ENCODE measurements at places on chromosomes 11 and 22.

- no peak for DNase-seq
These were observed 1.2 kb upstream of the PLA2G3 start for GRCh38 chr22:31141551-31141950.

- peak; percentile 81 for DNase-seq
These were observed 171.9 kb downstream of the SHANK2 start for GRCh38 chr11:71080239-71081097.

GRCh38 chr11:68941324-68942094, 37.8 kb downstream of the IGHMBP2 start:
- DNase-seq, result no peak

DNA sequence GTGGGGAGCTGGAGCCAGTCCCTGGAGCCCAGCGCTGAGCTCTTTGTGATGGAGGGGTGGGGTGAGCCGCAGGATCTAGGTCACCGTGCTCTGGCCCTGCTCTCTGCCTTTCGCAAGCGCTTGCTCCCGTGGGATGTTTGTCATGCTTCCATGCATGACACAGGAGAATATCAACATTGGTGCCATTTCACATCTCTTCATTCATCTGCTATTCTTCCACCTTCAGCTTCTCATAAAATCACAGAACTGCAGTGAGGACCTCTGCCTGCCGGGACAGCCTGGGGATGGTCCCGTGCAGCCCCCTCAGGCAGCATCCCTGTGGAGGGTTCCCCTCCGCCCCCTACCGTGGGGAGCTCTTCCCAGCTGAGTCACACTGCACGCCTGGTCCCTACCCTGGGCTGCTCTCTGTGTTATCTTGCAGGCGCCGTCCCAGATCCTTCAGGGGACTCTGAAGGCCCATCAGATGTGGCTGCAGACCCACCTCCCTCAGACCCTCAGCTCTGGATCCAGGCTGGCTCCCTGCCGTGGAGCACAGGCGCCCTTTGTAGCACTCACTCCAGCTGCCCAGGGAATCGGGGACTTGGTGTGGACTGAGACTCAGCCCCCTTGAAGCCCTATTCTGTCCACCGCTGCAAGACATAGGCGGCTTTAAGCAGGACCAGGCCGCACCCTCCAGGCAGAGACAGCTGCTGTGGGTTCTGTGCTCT, 5.1 kb upstream of the SEPTIN5 start:
- no peak for DNase-seq

DNA sequence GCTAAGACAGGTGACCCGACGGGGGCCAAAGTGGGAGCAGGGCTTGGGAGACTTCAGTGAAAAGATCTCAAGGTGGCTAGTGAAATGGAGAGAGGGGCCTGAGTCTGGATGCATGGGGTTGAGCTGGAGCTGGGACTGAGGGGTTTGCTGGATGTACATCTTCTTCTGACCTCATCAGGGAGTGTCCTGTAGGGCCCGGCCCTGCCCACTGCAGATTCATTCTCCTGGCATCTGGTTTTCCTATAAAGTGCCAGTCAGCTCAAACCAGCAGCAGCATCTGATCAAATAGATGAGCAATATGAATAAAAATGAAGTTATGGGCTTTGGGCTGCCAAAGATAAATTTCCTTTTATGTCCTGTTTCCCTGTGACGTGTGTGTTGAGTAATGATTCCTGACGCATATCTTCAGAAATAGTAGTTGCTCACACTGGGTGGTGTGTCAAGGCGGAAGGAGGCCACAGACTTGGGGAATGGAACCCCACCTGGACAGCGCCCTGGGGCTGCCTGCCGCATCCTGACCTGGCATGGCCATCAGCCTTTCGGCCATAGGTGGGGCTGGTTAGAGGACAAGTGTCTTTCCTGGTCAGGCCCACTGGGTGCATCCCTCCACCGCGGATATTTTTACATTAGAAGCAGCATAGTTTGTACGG, 135.4 kb downstream of the OSBP2 start:
- DNase-seq, result peak; percentile 80

DNA sequence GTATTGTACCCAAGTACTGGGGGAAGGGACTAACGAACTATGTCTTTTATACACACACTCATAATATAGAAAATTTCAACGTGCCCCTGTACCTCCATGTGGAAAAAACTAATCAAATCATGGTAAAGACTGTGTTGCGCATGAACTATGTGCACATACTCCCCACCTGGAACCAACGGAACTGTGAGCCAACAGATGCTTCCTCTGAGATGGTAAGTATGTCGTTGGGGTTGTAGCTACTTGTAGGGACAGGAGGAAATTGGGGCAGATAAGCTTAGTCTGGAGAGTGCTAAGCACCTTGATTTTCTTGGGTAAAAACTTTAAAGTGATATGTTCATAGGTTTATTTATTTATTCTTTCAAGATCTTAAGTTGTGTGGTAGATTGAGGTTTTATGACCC, 40.1 kb downstream of the GLYAT start:
- no peak for DNase-seq

DNA sequence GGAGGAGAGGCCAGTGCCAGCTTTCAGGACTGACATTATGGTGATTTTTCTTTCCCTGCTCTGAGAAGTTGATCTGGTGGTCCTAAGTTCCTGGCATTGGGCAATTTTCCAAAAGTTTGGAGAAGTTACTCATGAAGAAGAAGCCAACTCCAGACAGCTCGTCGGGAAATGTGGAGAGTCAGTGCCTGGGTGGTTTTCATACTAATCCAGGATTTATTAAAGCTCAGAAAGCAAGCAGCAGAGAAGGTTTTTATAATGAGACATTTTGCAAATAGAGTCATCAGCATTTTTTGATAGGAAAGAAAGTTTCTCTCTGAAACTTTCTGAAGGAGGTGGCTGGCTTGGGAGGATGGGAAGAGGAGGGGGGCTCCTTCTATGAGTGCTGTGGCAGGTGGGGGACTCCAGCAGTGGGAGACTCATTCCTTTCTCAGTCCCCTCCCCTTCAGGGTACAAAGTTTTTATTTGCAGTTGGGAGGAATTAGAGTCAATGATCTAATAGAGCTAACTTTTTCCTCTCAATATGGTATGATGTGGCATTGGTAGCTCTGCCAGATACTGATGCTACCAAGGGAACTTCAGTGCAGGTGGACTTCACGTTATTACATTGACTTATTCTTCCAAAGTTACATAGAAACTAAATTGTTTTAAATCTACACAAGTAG, 55.4 kb downstream of the LIF start:
- no peak for DNase-seq

- DNase-seq, result no peak
These were observed 5.1 kb downstream of the MAPK12 start for GRCh38 chr22:50256258-50256862.

GRCh38 chr22:49372530-49373288, 455.0 kb downstream of the BRD1 start:
- peak; percentile 92 for DNase-seq

- no peak for DNase-seq
These were observed 50.9 kb downstream of the ARFGAP3 start for GRCh38 chr22:42805998-42806830.

DNA sequence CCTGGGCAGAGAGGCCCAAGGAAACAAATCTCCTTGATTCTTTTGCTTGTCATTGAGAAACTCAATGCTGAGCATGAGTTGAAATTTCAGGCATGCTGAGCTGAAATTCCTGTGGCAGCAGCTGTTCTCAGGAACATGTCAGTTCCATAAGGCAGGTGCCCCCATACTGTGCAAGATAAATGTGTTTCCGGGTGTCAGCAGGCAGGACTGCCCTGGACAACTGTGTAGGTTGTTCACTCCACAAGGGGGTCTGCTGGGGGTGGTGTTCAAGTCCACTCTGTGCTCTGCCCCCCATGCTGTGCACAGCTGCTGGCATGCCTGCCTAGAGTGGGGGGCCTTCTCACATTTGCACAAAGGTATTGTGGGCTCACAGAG, 133.7 kb downstream of the CTTN start:
- peak; percentile 18 for DNase-seq

GRCh38 chr22:19998991-19999820, 17.4 kb downstream of the ARVCF start:
- DNase-seq, result no peak

- DNase-seq, result no peak
These were observed 22.9 kb upstream of the TSKU start for GRCh38 chr11:76760236-76760635.

GRCh38 chr11:70650075-70650909, 252.0 kb downstream of the CTTN start:
- peak; percentile 89 for DNase-seq

DNA sequence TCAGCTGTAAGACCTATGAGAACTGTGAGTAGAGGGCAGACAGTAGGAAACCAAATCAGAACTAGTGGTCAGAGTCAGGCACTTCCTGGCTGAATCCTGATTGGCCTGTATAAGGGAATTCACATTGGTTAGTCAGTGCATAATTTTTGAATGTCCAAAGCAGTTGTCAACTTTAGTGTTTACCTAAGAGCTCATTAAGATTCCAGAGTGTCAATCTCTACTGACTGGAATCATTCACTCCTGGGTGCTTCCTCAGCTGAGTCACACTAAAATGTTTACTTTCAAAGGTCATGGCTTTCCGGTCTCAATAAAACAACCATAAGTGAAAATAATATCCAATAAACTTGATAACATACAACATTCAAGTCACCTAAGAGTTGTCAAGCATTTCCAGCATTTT, 306.1 kb downstream of the C11orf87 start:
- peak; percentile 17 for DNase-seq

DNA sequence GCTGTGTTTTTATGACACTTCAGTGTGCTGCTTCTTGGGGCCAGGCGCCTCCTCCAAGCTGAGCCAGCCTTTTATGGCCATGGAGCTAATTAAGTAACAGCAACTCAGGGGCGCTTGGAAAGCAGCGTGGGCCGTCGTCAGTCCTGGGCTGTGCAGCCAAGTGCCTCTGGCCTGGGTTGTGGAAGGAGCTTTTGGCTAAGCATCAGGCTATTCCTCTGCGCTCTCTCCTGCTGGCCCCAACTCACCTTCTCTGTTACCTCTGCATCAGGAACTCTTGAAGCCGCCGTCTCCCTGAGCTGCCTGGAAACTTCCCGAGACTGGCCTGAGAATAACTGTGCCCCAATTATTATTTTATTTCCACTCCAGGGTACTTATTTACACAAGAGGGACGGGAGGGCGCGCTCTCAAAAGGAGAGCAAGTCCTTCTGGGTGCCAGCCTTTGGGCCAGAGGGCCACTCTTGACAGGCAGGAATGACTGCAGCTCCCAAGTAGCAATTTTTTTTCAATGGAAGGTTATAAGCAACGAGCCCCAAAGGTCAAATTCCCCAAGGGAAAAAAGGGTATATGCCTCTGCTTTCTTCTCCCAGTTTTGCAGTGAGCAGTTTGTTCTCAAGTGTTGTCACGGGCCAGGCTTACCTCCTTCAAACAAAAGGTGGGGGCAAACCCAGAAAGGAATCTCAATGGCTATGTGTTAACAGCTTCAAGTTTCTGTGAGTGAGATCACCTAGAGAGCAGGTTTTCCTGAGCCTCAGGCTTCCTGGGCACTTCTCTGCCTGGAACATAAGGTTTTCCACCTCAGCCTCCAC, 38.5 kb upstream of the NAV2 start:
- no peak for DNase-seq

DNA sequence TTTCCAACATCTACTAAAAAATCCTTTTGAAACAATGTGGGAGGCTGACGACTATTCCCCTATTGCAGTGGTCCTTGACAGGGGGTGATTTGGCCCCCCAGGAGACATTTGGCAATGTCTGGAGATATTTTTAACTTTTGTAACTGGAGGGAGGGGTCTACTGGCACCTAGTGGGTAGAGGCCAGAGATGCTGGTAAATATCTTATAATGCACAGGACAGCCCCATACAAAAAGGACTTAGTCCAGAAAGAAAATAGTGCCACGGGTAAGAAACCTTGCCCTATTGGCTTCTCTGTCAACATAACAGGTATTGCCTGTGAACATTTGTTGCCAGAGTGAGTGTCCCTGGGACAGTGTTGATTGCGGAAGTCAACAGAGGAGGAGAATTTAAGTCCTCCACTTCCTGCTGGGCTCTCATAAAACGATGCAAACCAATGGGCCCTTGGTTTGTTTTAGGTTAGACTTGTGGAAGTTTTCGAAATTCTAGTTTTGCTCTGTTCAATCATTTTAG, 101.6 kb downstream of the MAML2 start:
- no peak for DNase-seq

GRCh38 chr22:38927033-38927781, 30.2 kb upstream of the APOBEC3A start:
- DNase-seq, result no peak

GRCh38 chr11:132590554-132590953, 941.7 kb downstream of the OPCML start:
- DNase-seq, result no peak

DNA sequence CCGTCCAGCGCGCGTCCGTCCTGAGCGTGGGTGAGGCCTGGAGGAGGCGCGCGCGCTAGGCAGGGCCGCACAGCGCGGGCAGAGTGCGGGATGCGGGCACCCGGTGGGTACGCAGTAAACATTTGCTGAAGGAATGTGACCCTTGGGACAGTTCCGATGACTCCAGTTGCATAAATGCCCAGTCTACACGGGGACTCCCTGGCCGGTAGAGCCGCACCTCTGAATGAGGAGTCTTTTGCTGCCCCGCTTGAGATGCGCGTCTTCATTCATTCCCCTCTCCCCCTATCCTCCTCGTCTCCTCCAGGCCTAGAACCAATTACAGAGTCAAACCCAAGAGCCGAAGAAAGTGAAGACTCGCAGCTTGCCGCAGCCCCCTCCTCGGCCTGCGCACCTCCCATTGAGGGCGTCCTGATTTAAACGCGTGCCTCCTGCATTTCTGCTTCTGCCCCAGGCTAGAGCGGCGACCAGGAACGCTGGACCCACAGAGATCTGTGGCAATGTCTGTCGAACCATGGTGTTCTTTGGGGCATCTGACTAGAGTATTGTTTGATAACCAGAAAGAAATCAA, 729 bp upstream of the CHKB start:
- DNase-seq, result no peak

DNA sequence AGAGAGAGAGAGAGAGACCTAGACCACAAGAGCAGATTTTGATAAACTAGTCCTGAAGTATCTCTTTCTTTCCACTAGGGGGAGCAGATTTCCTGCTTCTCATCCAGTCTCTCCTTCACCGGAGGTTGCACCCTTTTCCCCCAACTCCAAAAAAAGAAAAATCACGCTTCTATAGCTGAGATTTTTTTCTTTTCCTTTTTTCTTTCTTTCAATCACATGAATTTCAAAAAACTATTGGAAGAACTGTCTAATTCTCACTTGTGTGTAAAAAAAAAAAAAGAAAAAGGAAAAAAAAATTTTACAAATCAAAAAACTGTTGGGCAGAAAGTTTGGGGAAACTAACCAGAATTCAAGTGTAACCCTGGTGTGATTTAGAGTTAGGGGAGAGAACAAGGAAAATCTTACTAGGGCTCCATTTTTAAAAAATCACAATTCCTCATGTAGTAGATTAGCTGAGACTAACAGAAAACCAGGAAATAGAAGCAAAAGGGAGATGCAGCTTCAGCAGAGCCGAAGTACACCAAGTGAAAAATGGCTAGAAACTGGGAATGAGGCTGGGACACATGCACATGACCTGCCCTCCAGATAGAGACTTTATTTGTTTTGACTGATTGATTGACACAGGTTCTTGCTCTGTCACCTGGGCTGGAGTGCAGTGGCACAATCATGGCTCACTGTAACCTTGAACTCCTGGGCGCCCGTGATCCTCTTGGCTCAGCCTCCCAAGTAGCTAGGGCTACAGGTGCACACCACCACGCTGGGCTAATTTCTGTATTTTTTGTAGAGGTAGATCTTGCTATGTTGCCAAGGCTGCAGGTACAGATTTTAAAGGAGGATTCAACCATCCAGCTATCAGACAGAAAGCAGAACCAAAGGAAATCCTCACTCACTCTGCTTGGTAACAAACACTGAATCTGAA, 27.1 kb downstream of the SDHD start:
- peak; percentile 69 for DNase-seq

All from urothelium cell line (cell line).